ENCODE measurements at places on chromosomes 3 and 15.

GRCh38 chr15:73748730-73749129, 4.4 kb downstream of the INSYN1 start:
- DNase-seq = no peak

GRCh38 chr15:43958861-43959330, 132.1 kb downstream of the WDR76 start:
- DNase-seq = no peak

DNA sequence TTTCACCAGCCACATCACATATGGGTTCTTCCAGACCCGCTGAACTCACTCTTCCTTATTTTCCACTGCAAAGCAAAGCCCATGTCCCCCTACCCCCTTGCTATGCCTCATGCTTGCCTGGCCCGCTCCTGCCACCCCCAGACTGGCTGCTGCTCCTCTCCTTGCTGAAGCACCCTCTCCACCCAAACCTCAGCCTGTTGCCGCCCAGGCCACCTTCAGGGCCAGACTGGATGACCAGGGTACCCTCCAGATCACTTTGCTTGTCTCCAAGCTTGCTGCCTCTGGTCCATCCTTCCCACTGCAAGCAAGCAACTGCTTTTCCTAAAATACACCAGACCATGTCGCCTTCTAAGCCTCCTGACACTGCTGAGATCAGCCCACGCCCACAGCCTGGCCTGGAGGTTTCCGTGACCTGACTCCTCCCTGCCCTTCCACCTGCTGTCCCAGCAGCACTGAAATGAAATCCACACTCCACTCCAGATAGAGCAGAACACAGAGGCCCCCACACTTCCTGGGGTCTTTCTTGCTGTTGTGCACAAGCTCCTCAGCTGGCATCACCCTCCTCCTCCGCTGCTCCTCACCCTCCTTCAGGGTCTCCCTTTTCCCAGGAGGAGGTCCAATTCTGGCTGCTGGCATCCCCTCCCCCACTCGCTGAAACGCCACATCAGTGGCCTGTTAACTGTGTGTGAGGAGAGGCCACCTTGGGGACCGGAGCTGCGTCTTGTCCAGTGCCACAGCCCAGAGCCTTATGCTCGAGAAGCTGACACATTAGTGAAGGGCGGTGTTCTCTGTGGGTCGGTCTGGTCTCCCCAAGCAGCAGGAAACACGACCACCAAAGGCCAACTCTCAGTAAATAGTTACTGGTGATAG, 99.1 kb downstream of the ADCY5 start:
- no peak for DNase-seq

DNA sequence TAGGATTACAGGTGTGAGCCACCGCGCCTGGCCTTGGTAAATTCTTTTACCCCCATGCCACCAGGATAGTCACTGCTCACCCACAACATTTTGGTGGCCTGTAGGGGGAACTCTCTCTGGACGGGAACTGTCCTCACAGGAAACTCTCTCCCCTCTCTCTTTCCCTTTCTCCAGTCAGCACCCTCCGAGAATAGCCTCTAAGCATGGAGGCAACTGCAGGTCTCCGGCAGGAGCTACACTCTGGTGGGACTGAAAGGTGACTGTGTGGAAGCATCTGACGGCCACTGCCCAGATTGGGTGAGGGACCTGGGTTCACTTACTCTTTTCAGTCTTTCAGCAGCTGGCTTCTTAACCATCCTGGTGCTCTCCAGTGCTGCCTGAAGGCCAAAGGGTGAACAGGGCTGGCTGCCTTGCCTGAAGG, 21.3 kb downstream of the TRANK1 start:
- DNase-seq = no peak

GRCh38 chr3:152126260-152126659, 142.5 kb upstream of the MBNL1 start:
- no peak for DNase-seq

DNA sequence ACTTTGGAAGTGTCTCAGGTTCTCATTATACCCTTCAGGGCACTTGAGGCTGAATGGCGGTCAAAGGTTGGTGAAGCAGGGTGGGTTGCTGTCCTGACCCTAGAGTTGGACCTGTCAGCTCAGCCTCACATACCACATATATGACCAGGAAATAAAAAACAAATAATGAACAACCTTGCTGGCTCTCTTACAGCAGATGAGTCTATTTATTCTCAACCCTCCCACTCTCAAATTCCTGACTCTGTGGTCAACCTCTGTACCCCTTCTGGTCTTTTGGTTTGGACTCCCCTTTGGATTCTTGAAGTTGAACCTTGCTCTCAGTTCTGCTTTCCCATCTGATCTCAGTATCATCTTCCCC, 16.9 kb downstream of the PPP2R3A start:
- no peak for DNase-seq

- no peak for DNase-seq
Measured at GRCh38 chr3:48702320-48702920, 14.6 kb downstream of the IP6K2 start.

GRCh38 chr15:50181969-50182218, at the start of gene SLC27A2:
TSS of gene SLC27A2 (plus strand) at chr15:50182196. CDS start at chr15:50182428, 232 bp downstream.
- no peak for DNase-seq

GRCh38 chr3:189903562-189904250, 217.0 kb downstream of the P3H2 start:
- no peak for DNase-seq

GRCh38 chr3:73100741-73101559, 39.5 kb downstream of the EBLN2 start:
- DNase-seq = peak; percentile 75

- DNase-seq = peak; percentile 20
Measured at GRCh38 chr3:62876064-62876463, 848 bp upstream of the CADPS start.

DNA sequence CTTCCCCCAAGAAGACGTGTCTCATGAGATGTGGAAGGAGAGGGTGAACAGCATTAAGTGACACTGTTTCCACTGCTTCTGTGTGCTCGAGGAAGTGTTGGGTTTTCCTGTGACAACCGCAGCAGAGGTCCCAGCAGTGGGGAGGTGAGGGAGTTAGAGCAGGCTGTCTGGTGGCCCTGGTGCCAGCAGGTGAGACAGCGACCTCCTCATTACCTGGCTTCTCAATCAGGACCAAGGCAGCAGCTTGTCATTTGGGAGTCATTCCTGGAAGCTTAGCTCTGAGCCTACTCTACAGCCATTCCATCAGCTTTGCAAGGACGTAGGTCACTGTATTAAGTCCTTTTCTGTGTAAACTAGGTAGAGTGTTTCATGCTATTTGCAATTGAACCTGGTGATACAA, 63.3 kb upstream of the RGMA start:
- no peak for DNase-seq

GRCh38 chr3:58010562-58010961, 2.3 kb downstream of the FLNB start:
- DNase-seq = no peak

GRCh38 chr15:63559753-63560152, 37.4 kb upstream of the FBXL22 start:
- no peak for DNase-seq

GRCh38 chr3:52896613-52897012, 735 bp downstream of the STIMATE start:
- DNase-seq = no peak

- no peak for DNase-seq
Measured at GRCh38 chr3:12363397-12364195, 74.7 kb downstream of the PPARG start.

DNA sequence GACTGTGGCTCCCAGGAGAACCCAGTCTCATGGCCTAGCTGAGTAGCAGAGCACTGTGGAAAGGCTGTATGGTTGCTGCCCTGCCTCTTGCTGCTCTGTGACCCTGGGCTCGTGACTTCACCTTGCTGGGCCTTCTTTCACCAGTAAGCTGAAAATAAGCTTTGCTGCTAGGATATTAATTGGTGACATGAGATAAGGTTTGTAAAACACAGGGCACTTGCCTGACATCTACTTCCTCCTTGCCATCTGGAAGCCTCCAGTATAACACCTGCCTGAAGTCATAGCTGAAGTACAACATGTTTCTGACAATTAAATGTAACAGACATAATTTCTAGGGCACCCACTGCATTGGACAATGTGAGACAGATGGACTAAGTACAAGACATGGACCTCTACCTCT, 53.6 kb downstream of the CLEC3B start:
- DNase-seq = no peak

DNA sequence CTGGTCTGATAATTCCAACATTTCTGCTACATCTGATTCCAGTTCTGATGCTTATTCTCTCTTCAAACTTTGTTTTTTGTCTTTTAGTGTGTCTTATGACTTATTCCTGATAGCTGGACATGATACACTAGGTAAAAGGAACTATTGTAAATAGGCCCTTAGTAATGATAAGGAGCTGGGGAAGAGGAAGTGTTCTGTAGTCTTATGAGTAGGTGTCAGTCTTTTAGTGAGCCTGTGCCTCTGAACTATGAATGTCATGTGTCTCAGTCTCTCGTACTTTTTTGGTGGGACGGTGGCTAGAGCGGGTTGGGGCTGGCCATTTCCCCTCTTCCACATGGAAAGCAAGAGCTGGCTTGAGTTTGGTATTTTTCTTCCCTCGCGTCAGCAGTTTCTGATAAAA, 41.2 kb downstream of the PCCB start:
- no peak for DNase-seq

GRCh38 chr3:164306042-164306441, 772.3 kb downstream of the SI start:
- DNase-seq = peak; percentile 0

DNA sequence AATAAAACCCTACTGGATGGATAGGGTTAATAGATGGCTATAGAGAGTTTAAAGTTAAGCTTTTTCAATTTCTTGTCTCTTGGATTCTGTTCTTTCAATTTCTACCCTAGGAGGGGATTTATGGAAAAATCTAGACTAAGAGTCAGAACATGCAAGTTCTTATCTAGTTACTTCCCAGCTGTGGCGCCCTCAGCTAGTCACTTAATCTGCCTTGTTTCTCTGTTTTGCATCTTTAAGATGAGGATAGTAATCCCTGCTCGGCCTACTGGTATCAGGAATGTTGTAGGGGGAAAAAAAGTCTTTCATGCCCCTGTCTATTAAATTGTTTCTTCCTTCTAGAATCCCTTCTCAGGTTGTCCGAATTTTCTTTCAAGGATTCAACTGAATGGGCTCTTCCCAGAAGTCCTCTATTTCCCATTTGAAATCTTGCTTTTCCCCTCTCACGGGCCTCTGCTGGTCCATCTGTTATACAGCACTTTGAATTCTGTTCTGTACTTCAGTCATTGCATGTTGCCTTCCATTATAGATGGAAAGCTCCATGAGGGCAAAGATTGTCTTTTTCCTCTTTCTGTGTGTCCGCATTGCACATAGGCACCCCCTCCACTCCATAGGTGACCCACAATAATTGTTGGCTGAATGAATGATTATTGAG, 4.4 kb downstream of the KCTD6 start:
- DNase-seq = no peak

- DNase-seq = no peak
Measured at GRCh38 chr15:83094583-83094982, 12.9 kb upstream of the TM6SF1 start.

- DNase-seq = no peak
Measured at GRCh38 chr3:127738192-127738840, 65.6 kb downstream of the ABTB1 start.

GRCh38 chr15:45495588-45495987, 27.0 kb downstream of the SLC30A4 start:
- DNase-seq = no peak

GRCh38 chr3:193498215-193498614, 56.5 kb downstream of the ATP13A4 start:
- no peak for DNase-seq

GRCh38 chr15:88904257-88904623, 8.9 kb upstream of the HAPLN3 start:
- DNase-seq = no peak

DNA sequence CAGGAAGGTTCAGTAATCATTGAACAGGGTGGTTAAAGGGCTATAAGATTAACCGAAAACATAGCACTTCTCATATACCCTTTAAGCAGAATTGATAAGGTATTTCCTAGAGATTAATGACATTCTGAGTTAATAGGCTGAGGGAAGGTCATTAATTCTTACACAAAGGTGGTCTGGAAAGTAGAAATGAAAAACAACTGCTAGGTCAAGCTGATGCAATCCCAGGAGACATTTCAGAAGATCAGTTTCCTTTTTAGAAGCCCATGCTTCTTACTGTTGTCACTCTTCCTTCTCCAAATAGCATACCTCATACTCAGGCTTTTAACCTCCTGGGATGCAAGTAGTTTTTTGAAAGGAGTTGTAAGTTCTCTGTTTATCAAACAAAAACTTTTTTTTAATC, 8.8 kb downstream of the FILIP1L start:
- DNase-seq = no peak

DNA sequence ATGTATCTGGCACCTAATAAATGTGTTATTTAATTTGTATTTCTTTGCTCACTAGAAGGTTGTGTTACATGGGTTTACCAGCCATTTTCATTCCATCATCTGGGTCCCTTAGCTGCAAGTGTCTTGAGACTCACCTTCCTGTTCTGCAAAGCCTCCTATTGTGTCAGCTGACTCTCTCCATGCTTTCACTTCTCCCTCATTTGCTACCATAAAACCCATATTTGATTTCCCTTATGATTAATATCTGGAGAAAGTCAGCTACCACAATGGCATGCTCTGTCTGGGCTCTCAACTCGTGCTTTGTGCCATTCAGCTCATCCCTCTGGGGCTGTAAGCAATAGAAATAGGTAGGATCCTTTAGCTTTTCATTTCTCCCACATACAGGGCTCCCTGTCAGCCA, 79.5 kb upstream of the EIF1B start:
- no peak for DNase-seq

DNA sequence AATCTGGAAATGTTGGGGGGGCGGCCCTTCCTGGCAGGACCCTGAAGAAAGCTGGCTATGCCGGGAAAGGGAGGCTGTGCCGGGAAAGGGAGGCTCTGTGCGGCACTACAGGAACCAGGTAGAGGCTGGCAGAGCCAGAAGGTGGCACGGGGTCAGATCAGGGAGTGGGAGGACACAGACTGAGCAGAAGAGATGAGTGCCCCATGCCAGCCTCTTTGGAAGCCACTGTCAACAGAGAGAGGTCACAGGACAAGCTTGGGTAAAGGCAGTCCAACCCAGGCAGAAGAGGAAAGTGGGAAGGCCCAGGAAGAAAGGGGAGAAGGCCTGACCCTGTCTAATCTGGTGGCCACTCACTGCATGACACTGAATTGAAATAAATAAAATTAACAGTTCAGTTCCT, 1.5 kb downstream of the C15orf62 start:
- DNase-seq = no peak

DNA sequence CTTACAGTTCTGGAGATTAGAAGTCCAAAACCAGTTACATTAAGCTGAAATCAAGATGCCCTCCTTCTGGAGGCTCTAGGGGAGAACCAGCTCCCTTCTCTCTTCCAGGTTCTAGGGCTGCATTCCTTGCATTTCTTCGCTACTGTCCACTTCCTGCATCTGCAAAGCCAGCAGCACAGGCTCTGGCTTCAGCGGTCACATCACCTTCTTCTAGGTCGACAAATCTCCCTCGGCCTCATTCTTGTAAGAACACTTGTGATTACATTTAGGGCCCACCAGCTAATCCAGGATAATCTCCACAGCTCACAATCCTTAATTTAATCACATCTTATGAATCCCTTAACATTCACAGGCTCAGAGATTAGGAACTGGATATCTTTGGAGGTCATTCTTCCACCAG, 73.8 kb downstream of the MINAR1 start:
- no peak for DNase-seq

Measured in HepG2 (cell line).